ENCODE measurements at places on chromosomes 3 and 15.

- no peak for DNase-seq
Measured at GRCh38 chr15:74244822-74245341, 8.8 kb downstream of the CCDC33 start.

DNA sequence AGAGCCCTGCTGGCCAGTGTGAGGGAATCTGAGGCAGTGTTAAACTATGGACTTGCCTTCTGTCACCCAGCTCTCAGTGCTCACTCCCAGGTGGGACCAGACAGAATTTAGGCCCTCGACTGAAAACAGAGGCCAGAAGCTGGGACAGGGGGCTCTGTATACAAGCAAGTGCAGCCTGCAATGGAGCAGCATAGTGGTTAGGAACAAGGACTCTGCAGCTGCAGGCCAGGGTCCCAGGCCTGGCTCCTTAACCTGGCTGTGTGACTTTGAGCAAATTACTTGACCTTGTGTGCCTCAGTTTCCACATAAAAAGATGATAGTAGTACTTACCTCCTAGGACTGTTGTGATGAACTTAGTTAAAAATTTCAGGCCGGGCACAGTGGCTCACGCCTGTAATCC, 39.8 kb downstream of the CMTM7 start:
- DNase-seq = no peak

GRCh38 chr3:170999737-171000242, 26.7 kb downstream of the SLC2A2 start:
- no peak for DNase-seq

GRCh38 chr3:135965506-135966270, at the start of gene PPP2R3A:
TSS of gene PPP2R3A (plus strand) at chr3:135965728. CDS start at chr3:136001499, 35,771 bp downstream.
- peak; percentile 38 for DNase-seq

GRCh38 chr3:53668872-53669271, 174.5 kb downstream of the CACNA1D start:
- no peak for DNase-seq

- no peak for DNase-seq
Measured at GRCh38 chr3:147424581-147425387, 15.6 kb downstream of the ZIC1 start.

GRCh38 chr3:122102191-122102935, 47.2 kb downstream of the CD86 start:
- no peak for DNase-seq

- no peak for DNase-seq
Measured at GRCh38 chr15:80969316-80969715, 20.3 kb downstream of the MESD start.

DNA sequence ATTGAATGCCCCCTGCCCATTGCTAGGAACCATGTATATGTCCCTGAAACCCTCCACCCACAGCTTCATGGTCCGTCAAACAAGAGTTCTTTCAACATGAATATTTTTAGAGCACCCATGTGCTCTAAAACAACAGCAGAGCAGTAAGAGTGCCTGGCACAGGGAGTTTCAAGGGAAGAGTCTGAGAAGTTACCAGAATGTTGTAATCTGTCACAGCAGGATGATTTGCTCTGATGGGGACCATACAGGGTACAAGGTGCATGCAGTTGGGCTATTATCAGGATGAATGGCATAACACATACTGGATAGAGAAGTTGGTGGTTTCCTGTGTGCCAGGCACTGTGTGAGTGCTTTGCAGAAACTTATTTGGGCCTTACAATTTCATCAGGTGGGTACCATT, 27.8 kb upstream of the FLNB start:
- DNase-seq = no peak

GRCh38 chr3:5123937-5124336, 1.8 kb downstream of the ARL8B start:
- no peak for DNase-seq

- no peak for DNase-seq
Measured at GRCh38 chr15:71114887-71115566, at the start of gene THSD4. TSS of gene THSD4 (plus strand) at chr15:71115471.

DNA sequence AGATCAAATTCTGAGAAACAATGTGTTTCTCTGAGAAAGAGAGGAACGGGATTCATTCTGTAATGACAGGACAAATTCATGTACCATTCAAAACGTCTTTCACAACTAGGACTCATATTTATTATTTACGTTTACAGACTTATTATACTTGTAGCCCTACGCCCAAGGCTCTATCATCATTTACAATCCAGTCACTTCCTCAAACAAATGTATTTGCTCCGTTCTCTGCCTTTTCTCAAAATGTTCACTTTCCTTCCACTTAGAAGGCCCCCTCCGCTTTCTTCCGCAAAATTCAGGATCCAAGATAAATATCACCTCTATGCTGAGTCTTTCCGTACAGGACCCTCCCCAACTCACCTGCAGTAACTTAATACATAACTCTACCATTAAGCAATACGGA, 745 bp downstream of the RSL24D1 start:
- DNase-seq = no peak

GRCh38 chr3:164486150-164486549, 592.1 kb downstream of the SI start:
- DNase-seq = no peak

GRCh38 chr3:174219738-174220137, 639.4 kb upstream of the NAALADL2 start:
- no peak for DNase-seq

GRCh38 chr15:66433726-66434125, 47.0 kb downstream of the MAP2K1 start:
- no peak for DNase-seq
